Heart right ventricle (tissue), 16 donors: ENCODE measurements at places on chromosomes 3 and 15. TPM values are rescaled to one million over a fixed set of nuclear protein-coding genes. Genes with fewer than 3 reads are reported as not detected.
A peak's percentile ranks its signal among the peaks of the same experiment; 100 is the strongest.

SH2D7 gene
- not detected for total RNA-seq

MAGI1 gene
- 58.2 TPM for total RNA-seq

ST3GAL6 gene
- total RNA-seq, result 50.8 TPM

RTP1 gene
- not detected for total RNA-seq

DNA sequence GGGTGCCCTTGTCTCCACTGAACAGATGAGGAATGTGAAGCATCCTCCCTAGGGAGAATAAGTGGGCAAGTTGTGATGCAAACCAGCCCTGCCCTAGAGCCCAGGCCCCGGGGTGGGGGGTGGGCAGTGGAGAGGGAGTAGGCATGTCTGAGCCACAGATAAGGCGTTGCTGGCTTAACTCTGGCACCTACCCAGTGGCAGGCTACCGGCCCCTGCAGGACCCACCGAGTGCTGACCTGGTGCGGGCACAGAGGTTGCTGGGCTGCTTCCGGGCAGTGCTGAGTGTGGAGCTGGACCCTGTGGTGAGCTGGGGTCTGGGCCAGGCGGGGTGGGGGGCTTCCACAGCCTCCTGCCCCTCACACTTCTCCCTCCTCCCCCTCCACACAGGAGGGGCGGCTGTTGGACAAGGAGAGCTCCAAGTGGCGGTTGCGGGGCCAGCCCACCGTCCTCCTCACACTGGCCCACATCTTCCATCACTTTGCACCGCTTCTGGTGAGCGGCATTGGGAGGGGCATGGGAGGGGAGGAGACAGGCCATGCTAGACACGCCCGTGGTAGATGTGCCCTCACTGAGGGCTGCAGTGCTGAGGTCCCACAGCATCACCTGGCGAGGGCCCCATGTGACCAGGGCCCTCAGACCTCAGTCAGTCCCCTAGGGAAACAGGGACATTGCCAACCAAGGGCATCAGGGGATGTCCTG lies 10.1 kb downstream of the RNF123 start:
- H3K4me1 ChIP-seq, result no peaks in the 10 kb centered on the region
- no peak overlapping the region for H3K4me3 ChIP-seq
- no peak for DNase-seq
- H3K36me3 ChIP-seq, result no peaks in the 10 kb centered on the region

GRCh38 chr15:63351170-63351569 lies 30.5 kb downstream of the CA12 start:
- peaks cover 49% of the 10 kb centered on the region for H3K4me1 ChIP-seq
- no peak overlapping the region for H3K27ac ChIP-seq
- H3K4me3 ChIP-seq, result no peak overlapping the region

GRCh38 chr3:150172356-150172755 lies 201.7 kb upstream of the PFN2 start:
- DNase-seq, result no peak
- H3K27me3 ChIP-seq, result no peaks in the 10 kb centered on the region
- H3K4me1 ChIP-seq, result peaks cover 22% of the 10 kb centered on the region
- no peak overlapping the region for H3K4me3 ChIP-seq
- H3K36me3 ChIP-seq, result no peaks in the 10 kb centered on the region

GRCh38 chr3:62798000-62798399 lies 77.2 kb downstream of the CADPS start:
- H3K27me3 ChIP-seq, result no peaks in the 10 kb centered on the region
- no peaks in the 10 kb centered on the region for H3K4me1 ChIP-seq
- H3K27ac ChIP-seq, result no peak overlapping the region
- no peak for DNase-seq
- no peak overlapping the region for H3K4me3 ChIP-seq

DNA sequence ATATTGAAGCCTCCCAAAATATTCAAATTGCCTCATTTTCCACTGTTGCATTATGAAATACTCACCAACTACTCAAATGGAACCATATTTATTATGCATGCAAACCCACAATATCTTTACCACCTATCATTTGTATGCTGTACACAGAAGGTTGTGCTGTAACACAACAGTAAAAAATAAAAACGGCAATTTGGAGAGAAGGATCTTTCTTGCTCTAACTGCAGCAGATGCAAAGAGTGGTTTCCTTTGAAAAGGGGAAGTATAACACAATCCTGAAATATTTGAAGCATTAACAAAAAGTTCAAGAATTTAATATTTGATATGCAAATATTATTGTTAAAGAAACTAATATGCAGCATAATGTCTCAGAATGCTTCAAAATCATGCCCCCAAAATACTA lies 244.5 kb upstream of the SUCLG2 start:
- H3K36me3 ChIP-seq, result no peaks in the 10 kb centered on the region
- no peak for DNase-seq
- no peaks in the 10 kb centered on the region for H3K27me3 ChIP-seq
- no peak overlapping the region for H3K4me3 ChIP-seq

GRCh38 chr15:49145651-49146609 lies 9.5 kb downstream of the COPS2 start:
- no peaks in the 10 kb centered on the region for H3K27me3 ChIP-seq
- no peak overlapping the region for H3K27ac ChIP-seq
- H3K36me3 ChIP-seq, result peaks cover 39% of the 10 kb centered on the region
- H3K4me3 ChIP-seq, result no peak overlapping the region
- peak; percentile 26 for DNase-seq
- no peaks in the 10 kb centered on the region for H3K4me1 ChIP-seq
